ENCODE measurements at places on chromosomes 13 and 19.

DNA sequence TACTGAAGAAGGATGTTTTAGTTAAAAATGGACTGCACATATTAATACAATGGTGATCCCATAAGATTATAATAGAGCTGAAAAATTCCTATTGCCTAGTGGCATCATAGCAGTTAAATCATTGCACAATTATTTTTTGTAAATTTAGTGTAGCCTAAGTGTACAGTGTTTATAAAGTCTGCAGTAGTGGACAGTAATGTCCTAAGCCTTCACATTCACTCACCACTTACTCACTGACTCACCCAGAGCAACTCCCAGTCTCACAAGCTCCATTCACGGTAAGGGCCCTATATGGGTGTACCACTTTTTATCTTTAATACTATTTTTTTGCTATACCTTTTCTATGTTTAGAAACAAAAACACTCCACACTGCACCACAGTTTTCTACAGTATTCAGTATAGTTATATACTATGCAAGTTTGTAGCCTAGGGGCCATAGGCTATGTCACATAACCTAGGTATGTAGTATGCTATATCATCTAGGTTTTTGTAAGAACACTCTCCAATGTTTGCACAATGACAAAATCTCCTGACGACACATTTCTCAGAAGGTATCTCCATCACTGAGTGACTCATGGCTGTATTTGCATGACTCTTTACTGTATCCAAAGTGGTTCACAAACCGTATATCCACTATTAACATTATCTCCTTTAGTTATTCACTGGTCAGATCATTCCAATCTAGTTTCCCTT, 536.0 kb downstream of the KLF12 start:
- no peak for DNase-seq

GRCh38 chr13:79663435-79663834, 182.5 kb downstream of the NDFIP2 start:
- DNase-seq: no peak

DNA sequence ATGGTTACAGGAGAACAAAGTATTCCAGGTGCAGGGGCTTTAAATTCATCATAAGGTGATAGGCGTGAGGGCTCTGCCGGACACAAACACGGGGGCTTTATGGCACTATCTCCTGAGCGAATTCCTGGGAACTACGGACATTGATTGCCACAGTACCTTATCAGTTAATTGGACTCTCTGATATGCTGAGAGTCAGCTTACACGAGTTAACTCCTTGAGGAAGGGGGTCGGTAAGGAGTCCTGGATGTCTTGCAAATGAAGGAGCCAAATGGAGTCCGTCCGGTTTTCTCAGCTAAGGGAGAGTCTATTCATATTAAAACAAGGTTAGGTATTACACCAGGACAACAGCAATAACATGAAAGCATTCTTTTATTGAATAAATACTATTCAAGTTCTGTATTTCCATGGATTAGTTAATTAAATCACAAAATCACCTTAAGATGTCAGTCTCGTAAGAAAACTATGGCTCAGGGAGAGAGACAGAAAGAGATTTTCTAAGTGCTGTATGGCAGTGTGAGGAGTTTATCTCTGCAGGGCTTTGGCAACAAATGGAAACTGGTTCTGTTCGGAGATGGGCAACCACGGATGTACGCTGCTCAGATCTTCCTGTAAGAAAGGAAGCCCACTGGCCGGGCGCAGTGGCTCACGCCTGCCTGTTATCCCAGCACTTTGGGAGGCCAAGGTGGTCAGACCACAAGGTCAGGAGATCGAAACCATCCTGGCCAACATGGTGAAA, 26.2 kb upstream of the HIF3A start:
- DNase-seq: no peak

- DNase-seq: no peak
Measured at GRCh38 chr13:32852526-32852925, 163.7 kb upstream of the KL start.

DNA sequence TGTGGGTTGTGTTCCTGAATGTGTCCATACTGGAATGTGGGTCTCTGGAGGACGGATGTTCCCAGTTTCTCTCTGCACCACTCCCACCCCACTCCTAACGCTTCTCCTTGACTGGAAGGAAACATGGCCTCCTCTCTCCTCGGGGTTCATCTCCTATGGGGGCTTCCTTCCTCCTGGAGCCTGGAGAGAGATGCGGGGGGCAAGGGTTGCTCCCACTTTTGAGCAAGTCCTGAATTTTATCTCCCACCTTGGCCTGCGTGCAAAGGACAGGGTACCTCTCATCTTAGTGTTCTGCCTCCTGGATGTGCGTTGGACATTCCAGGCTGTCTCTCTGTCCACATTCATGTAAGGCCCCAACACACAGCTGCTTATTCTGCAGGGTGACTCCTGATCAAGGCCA, 52.5 kb upstream of the UQCRFS1 start:
- no peak for DNase-seq

- DNase-seq: no peak
Measured at GRCh38 chr13:102197193-102197592, 204.7 kb downstream of the FGF14 start.

DNA sequence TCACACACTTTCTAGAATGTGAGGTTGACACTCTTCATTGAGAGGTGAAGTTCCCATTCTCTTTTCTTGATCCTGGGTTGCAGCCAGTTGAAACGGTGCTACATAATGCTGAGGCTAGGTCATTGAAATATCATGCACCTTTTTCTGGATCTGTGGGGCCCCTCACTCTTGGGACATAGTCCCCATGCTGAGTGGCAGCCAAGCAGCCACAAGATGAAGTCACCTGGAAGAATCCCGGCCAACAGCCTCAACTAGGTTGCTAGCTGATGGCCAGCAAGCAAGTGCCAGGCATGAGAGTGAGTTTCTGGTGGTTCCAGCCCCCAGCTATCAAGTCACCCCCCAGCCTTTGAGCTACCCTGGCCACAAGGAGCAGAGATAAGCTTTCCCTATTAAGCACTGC, 148.5 kb upstream of the TSHZ3 start:
- DNase-seq: no peak

DNA sequence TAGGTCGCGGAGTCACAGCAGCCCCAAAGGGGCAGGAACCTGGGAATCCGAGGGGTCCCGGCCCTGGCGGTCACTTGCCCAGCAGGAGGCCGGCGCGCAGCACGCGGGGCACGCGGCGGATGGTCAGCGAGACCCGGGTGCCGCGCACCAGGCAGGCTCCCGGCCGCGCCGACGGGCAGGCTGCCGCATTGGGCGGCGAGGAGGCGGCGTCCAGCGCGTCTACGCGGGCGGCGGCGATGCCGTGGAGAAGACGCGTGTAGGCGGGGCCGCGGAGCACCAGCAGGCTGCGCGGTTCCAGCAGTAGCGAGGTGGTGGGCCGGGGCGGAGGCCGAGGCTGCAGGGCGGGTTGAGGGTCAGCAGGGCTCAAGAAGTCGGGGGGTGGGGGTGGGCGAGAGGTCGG, 607 bp upstream of the SYNE4 start:
- DNase-seq: peak; percentile 83

DNA sequence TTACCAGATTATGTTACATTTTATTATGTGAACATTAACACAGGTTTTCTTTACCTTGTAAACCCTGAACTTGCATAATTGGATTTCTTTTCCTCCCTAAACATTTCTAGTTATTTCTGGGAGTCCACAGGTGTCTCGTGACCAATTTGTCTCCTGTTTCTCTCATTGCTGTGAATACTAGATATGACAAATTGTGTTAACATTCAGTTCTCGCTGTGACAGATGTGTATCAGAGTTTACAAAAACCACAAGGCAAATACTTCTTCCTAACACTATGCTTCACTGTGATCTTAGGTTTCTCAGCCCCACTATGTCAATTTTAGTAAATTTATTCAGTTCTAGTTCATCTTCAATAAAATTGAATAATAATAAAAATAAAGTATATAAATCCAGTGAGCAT, 1554.9 kb downstream of the EFNB2 start:
- DNase-seq: no peak

GRCh38 chr19:51489113-51489512, 10.8 kb downstream of the CEACAM18 start:
- DNase-seq: no peak

All from activated effector memory CD4-positive, alpha-beta T cell treated with anti-CD3 and anti-CD28 coated beads, Interleukin-2, amount 50 U/mL, for 16 hours (primary cell).